ENCODE measurements at places on chromosomes 16 and 17. TPM values are rescaled to one million over a fixed set of nuclear protein-coding genes. Genes with fewer than 3 reads are reported as not detected.

Gene GRAP
- 6.1 TPM for total RNA-seq

Gene TLK2
- 12.6 TPM for total RNA-seq

DNA sequence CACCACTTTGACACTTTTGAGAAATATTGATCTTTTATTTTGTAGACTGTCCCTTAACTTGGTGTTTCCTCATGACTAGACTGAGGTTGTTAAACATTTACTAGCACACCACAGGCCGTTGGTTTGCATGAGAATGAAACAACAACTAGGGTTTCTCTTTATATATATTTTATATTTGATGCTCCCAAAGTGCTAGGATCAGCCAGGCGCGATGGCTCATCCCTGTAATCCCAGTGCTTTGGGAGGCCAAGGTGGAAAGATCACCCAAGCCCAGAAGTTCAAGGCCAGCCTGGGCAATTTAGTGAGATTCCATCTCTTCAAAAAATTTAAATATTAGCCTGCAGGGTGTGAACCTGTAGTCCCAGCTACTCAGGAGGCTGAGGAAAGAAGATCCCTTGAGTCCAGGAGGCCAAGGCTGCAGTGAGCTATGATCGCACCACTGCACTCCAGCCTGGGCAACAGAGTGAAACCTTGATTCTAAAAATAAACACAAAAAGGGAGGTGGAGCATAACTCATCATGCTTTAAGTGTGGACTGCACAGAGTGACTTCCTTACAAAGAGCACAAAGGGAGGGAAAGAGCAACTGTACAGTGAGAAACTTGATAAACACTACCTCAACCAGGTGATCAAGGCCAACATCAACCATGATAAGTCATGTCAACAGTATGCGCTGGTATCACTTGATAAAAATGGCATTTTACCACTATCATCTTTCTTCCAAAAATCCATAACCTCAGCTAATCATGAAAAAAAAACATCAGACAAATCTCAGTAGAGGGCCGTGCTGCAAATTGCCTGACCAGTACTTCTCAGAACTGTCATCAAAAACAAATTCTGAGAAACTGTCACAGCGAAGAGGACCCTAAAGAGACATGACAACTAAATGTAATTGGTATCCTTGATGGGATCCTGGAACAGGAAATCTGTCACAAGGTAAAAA is 72.8 kb upstream of the ATF7IP2 start:
- DNase-seq, result no peak

GRCh38 chr17:62916684-62917571 is 49.1 kb upstream of the TANC2 start:
- DNase-seq, result no peak
